ENCODE measurements at places on chromosomes 7 and 10.

- DNase-seq, result no peak
Measured at GRCh38 chr10:4043897-4044665, 259.1 kb upstream of the KLF6 start.

- DNase-seq, result no peak
Measured at GRCh38 chr10:15306735-15307280, 64.3 kb downstream of the FAM171A1 start.

- DNase-seq, result no peak
Measured at GRCh38 chr7:44541028-44541869, at the start of gene NPC1L1. NPC1L1 (minus strand) TSS chr7:44541330; CDS start chr7:44541259, 71 bp downstream.

GRCh38 chr10:16186564-16186963 is 250.2 kb upstream of the PTER start:
- DNase-seq, result no peak

GRCh38 chr10:62631241-62631640 is 173.3 kb upstream of the ADO start:
- DNase-seq, result no peak

- no peak for DNase-seq
Measured at GRCh38 chr10:52455098-52455497, 141.0 kb downstream of the DKK1 start.
